Mammary epithelial cell (primary cell): ENCODE measurements at places on chromosomes 11 and 22. TPM values are rescaled to one million over a fixed set of nuclear protein-coding genes. Genes with fewer than 3 reads are reported as not detected.

Gene TBX10
- not detected in 2 replicates for total RNA-seq

Gene SLC22A25
- not detected for total RNA-seq

Gene DDT
- 115 and 131 TPM in 2 replicates for total RNA-seq

Gene YWHAH
- total RNA-seq: 103 and 166 TPM in 2 replicates

Gene DLG2
- total RNA-seq: 1.8 TPM

Gene TP53I11
- 18.1 and 23.2 TPM in 2 replicates for total RNA-seq
